ENCODE measurements at places on chromosomes 16 and 17.

DNA sequence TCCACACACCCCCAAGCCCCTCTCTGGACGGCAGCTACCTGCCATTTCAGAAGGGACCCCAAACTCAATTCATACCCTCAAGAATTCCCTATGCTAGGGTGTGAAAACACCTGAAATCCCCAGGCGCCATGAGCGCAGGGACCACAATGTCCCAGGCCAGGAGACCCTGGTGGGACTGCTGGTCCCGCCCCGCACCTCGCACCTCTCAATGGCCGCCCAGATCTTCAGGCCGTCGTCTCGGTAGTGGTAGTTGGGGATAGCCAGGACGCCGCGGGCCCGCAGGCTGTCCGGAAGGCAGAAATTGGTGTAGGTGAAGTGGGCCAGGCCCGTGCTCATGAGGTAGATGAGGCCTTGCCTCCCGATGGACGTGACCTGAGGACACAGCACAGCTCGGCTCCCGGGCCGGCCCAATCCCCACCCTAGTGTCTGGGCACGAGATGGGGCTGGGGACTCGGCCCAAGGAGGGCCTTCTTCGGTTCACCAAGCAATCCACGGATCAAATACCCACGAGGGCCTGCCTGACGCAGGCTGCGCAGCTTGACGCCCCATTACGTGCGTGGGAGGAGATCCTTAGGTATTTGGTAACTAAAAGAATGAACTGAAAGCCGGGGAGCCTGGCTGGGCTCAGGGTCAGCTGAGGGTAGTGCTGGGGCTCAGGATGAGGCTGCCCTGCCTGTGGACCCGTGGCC is 9.2 kb downstream of the ALOXE3 start:
- no peak for DNase-seq

- DNase-seq = no peak
Measured at GRCh38 chr17:72922219-72922618, 170.3 kb downstream of the SLC39A11 start.

- DNase-seq = no peak
Measured at GRCh38 chr16:65833171-65833871, 533.2 kb upstream of the CDH5 start.

GRCh38 chr17:77548967-77549366 is 408.2 kb downstream of the SEC14L1 start:
- DNase-seq = no peak

DNA sequence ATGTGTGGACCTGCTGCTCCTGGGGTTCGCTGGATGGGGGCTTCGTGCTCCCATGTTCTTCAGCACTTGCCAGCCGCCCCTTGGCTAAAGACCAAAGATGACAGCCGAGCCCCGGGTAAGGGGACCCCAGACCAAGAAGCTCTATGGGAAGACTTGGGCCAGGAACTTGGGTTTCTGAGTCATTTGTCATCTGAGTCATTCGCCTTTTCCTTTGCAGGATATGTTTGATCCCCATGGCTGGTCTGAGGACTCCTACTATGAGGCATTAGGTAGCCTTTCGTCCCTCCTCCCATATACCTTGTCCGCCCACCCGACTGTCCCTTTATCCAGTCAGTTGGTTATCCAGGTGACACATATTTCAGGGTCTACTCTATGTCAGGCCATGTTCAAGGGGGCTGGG is 17.7 kb upstream of the ITGB4 start:
- no peak for DNase-seq

DNA sequence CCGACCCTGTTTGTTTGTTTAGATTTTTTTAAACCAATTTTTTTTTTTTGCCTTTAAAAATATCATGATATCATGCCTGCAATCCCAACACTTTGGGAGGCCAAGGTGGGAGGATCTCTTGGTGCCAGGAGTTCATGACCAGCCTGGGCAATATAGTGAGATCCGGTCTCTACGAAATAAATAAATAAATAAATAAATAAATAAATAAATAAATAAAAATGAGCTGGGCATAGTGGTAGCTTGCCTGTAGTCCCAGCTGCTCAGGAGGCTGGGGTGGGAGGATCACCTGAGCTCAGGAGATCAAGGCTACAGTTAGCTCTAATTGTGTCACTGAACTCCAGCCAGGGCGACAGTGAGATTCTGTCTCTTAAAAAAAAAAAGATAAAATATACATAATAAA is 8.1 kb upstream of the IGF2BP1 start:
- no peak for DNase-seq

DNA sequence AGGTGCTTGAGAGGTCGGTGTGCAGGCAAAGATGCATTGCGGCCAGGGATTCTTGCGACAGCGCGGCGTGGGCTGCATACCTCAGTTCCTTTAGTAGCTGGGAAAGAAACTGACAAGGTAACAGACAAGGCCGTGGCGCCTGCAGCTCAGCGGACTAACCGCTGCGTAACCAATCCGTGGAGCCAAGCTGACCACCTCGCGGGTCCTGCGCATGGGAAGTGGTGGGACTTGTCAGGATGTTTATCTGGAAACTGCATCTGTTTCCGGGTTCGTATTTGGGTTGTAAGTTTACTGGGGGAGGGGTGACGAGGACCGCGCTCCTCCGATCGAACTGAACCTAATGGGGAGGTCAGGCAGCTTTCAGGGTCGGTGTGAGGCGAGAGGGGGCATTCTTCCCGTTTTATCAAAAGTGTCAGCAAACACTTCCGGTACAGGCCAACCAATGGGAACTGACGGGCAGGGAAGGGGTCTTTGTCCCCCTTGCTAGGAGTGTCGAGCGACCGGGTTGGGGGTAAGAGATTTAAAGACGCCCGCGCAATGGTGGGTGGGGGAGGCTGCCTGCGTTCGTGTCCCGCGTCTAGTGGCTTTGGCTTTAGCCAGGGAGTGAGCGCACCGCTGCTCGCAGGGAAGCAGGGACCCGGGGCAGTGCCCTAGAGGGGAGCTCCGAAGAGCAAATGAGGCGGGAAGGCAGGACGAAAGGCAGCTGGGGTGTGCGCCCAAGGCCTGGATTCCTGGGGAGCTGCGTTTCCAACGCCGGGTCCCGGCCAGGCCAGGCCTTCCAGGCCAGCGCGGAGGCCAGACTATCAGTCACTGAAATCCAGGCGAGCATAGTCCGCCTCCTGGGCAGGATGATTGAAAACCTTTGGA is 7.0 kb downstream of the IRX6 start:
- no peak for DNase-seq

DNA sequence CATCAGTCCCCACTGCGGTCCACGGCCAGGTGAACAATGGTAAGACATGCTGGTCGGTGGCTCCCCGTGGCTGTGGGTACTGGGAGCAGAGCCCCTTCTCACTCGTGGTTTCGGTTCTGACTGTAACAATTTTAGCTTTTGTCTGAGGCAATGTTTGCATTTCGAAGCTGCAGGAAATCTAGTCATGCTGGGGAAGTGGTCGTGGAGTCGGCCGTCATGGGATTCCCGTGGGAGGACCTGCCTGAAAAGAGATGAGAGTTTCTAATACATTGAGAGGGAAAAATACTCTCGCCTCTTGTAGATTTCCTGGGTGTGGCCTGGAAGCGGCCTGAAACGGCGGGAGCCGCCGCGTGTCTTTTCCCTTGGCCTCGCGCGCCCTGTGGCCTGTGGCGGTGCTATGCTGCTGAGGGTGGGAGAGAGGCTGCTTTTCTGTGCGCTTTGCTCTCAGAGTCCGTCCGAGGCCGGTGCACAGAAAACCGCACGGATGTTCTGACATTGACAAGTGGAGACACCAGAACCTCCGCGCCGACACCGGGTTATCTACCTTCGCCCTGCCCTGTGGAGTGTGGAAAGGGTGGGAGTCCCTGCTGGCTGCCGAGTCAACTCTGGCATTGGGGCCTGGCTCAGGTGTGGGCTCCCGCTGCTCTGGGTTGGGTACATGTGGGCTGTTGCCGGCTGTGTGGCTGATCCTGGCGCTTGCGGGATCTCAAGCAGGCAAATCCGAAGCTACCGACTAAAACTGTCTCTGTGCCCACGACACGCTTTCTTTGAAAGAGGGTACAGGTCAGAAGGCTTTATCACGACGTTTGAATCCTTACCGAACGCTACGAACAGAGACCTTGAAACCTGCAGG is 60.8 kb downstream of the WDR45B start:
- DNase-seq = no peak
